ENCODE measurements at places on chromosomes 4 and X. TPM values are rescaled to one million over a fixed set of nuclear protein-coding genes. Genes with fewer than 3 reads are reported as not detected.

TMSB15C gene
- 38.0 TPM for polyA plus RNA-seq

ITGB1BP2 gene
- polyA plus RNA-seq: 5.4 TPM

NUDT6 gene
- polyA plus RNA-seq: 12.4 TPM

FGFR3 gene
- 0.54 TPM for polyA plus RNA-seq

RASL11B gene
- 2.1 TPM for polyA plus RNA-seq

USP17L29 gene
- not detected for polyA plus RNA-seq

FAM53A gene
- 0.78 TPM for polyA plus RNA-seq
